K562 (cell line): ENCODE measurements at places on chromosomes 6 and 20. TPM values are rescaled to one million over a fixed set of nuclear protein-coding genes. Genes with fewer than 3 reads are reported as not detected.

The PTK6 gene
- polyA plus RNA-seq: 0.07 TPM in 1 of 2 replicates, not detected in the other

The ANKRD6 gene
- polyA plus RNA-seq: 1.3 TPM in 1 of 2 replicates, not detected in the other

The TP53INP2 gene
- polyA plus RNA-seq: 1.4 and 2.1 TPM in 2 replicates

The NMBR gene
- polyA plus RNA-seq: not detected in 2 replicates

The NNAT gene
- polyA plus RNA-seq: not detected in 2 replicates

The ARMH2 gene
- not detected in 2 replicates for polyA plus RNA-seq

The GABRR1 gene
- polyA plus RNA-seq: 0.03 TPM in 1 of 2 replicates, not detected in the other

The HLA-DRB1 gene
- not detected in 2 replicates for polyA plus RNA-seq

The BIRC7 gene
- polyA plus RNA-seq: 0.16 and 0.19 TPM in 2 replicates

The HLA-F gene
- 0.15 TPM in 1 of 2 replicates, not detected in the other for polyA plus RNA-seq

The RSPO4 gene
- 0.34 TPM in 1 of 2 replicates, not detected in the other for polyA plus RNA-seq

The ZSCAN31 gene
- 3.9 and 5.7 TPM in 2 replicates for polyA plus RNA-seq

The BPIFB4 gene
- polyA plus RNA-seq: not detected in 2 replicates

The COL9A1 gene
- polyA plus RNA-seq: 0.09 TPM in 1 of 2 replicates, not detected in the other

The BEND6 gene
- 1.4 and 4.0 TPM in 2 replicates for polyA plus RNA-seq

The PHACTR1 gene
- polyA plus RNA-seq: 12.8 and 13.6 TPM in 2 replicates

The TRDN gene
- polyA plus RNA-seq: 0.09 TPM in 2 replicates

The ZBTB46 gene
- polyA plus RNA-seq: 1.3 and 2.0 TPM in 2 replicates

The MYL9 gene
- 0.09 and 0.65 TPM in 2 replicates for polyA plus RNA-seq

The HECA gene
- polyA plus RNA-seq: 0.77 and 1.1 TPM in 2 replicates

The TNNC2 gene
- not detected in 2 replicates for polyA plus RNA-seq

The ME1 gene
- polyA plus RNA-seq: 3.1 and 4.2 TPM in 2 replicates

The ZNF391 gene
- polyA plus RNA-seq: 5.6 and 5.9 TPM in 2 replicates

The KCNK5 gene
- polyA plus RNA-seq: 25.6 and 31.5 TPM in 2 replicates

The STK35 gene
- 6.8 and 7.4 TPM in 2 replicates for polyA plus RNA-seq

The WFDC5 gene
- polyA plus RNA-seq: not detected in 2 replicates

The CENPW gene
- 67.1 and 94.2 TPM in 2 replicates for polyA plus RNA-seq

The BMP2 gene
- 0.01 and 0.07 TPM in 2 replicates for polyA plus RNA-seq

The SEL1L2 gene
- polyA plus RNA-seq: not detected in 2 replicates

The SIM1 gene
- not detected in 2 replicates for polyA plus RNA-seq
